Activated naive CD4-positive, alpha-beta T cell treated with Interleukin-2 at 50 U/mL for 16 hours (primary cell): ENCODE measurements at places on chromosomes 12 and 14.
A peak's percentile ranks its signal among the peaks of the same experiment; 100 is the strongest.

DNA sequence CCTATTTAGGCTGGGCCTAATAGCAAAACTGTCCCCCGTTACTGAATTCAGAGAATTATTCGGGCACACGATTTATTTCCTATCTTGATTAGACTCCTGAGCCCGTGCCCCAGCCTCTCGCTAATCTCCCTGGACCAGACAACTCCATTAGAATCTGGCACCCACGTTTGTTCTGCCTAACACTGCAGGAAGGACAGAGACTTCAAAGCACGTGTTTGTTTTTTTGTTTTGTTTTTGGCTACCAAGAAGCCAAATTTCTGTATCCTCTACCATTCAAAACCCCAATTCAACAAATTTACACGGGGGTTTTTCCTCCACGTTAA lies 4.8 kb downstream of the USP44 start:
- DNase-seq: no peak

DNA sequence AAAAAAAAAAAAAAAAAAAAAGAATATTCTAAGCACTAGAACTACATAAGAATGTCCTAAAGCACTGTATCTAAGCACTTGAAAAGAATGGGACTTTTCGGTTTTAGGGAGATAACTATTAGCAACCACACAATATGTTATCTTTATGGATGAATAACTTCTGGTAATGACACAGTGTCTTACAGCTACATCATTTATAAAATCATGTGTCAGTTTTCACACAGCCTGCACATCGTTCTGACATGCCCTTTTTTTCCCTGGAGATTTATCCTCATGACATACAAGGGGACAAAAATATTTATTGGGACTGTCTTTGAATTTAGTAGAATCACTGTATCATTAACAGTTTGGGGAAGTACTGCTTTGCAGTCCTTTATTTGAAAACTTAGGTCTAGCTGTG lies 17.3 kb downstream of the TMEM19 start:
- DNase-seq: no peak

GRCh38 chr12:131132118-131132892 lies 178.6 kb downstream of the ADGRD1 start:
- DNase-seq: peak; percentile 77

DNA sequence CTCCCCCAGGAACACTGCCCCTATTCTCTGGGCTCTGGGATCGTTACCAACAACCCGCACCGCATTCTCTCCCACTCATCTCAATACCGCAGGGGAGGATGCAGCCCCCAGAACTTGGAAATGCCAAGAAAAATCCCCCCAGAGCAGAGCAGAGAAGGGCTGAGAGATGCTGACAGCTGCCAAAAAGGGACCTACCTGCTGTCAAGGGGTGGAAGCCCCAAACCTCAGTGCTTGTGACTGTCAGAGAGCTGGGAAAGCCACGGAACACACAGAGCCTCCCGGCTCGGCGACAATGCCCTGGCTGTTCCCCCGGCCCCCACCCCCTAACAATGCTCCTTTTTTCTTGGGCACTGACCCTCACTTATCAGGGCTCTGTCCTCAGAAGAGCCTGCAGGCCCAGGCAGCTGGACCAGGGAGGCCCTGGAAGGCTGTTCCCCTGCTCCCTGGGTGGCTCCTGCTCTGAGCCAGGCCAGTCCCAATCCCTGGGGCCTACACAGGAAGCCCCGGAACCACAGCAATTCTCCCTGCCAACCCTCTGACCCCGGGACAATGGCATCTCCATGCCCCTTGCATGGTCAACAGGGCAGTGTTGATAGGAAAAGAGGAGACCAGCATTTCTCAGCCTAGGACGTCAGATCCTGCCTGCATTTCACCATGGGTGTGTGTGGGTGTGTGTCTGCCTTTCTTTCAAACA lies 78.9 kb downstream of the ITPK1 start:
- no peak for DNase-seq

DNA sequence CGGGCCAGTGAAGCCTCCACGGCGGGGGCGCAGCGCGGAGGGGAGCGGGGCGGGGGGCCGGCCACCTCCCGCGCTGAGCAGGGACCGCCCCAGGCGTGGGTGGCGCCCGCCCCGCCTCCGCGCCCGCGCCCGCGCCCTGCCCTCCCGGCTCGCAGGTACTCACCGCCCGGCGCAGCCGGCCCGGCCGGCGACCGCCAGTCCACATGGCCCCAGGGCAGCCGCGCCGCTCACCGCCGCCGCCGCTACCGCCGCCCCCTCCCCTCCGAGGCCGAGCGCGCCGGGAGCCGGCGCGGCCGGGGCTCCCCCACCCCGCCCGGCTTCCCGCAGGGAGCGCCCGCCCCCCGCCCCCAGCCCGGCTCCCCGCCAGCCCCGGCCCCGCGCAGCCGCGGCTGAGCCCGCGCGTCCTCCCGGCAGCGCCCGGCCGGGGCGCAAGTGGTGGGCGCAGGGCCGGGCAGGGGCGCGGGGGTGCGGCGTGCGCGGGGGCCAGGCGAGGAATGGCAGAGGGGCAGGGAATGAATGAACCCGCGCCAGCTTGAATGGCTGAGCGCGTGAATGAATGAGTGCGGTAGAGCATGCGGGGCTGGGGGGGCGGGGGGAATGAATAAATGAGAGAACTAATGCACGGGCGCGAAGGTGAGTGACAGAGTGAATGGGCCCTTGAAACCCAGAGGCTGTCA lies at the start of gene BEGAIN:
TSS of gene BEGAIN (minus strand) at position 332 of the 677 bp plus-strand sequence. CDS start at position 205, 127 bp downstream.
- DNase-seq: peak; percentile 40

DNA sequence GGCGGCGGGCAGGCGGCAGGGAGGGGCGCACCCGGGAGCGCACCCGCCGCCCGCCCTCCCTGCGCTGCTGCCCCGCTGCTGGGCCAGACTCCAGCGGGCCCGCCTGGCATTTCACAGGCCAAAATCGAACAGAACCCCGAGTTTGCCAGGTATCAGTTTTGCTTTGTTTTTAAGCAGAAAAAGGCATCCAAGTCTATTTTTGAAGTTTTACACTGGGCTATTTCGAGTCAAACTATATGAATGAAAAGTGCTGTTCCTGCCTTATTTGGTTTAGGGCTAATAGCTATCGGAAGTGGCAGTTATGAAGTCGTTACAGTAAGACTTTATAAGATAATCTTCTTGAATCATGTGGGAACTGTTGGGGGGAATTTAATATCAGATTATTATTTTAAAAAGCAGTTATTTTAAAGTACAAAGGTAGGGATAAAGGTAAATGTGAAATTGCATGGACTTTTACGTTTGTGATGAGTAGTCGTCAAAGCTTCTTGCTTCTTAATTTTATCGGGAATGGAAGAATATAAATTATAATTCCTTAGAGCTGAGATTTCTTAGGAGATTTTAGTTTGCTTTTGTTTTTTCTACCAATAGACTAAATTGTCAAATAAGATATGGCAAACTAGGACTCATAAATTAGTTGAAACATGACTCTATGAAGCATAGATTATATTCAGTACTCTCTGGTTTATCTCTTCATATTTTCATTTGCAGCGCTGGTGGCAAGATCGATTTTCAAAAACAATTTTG lies 1.1 kb downstream of the MSRB3 start:
- DNase-seq: no peak

DNA sequence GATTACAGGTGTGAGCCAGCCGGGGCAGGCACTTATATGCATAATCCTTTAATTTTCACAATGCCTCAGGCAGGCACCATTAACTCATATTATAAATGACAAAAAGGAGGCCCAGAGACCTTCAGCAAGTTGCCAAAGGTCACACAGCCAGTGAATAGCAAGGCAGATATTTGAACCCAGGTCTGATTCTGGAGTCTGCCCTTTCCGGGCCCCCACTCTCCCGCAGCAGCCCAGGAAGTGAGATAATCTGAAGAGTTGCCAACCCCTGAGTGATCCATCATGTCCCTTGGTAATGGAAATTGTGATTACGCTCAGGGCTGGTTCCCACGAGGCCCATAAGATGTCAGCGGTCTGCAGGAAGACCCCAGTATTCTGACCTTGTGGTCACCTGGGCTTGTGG lies 95.3 kb upstream of the MED13L start:
- no peak for DNase-seq

DNA sequence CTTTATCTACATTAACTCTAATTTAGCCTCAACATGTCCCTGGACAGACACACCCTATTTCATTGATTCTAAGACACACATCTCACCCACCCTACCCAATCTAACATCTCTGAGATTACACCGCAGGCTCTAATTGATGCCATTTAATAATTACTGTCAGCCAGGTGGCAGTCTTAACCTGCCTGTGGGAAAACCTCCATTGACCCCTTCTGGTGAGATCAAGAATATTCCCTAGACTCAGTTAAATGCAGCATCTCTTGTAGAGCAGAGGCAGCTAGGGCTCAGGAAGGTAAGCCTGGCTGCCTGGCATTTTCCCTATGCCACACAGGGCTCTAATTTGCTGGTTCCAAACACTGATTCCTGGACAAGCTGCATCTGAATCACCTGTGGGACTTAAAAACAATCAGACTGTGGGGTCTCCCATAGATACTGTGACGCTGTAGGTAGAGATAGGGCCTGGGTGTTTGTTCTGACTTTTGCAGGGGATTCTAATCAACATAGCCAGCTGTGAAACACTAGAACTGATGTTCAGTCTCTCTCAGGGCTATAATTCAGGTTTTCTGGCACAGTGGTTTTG lies 14.3 kb downstream of the MCRS1 start:
- no peak for DNase-seq

DNA sequence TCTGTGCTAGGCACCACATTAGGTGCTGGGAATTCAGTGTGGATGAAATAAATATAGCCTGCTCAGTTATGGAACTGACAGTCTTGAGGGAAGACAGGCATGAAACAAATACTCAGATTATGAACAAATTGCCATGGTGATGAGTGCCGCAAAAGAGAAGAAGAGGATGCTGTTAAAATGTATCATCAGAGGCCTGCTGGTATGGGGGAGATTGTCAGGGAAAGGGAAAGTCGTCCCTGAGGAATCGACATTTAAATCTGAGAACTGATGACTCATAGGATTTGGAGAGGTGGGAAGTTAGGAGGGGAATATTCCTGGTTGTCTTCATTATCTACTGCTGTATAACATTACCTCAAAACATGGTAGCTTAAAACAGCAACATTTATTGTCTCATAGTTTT lies 42.0 kb downstream of the PPP1R36 start:
- DNase-seq: no peak

DNA sequence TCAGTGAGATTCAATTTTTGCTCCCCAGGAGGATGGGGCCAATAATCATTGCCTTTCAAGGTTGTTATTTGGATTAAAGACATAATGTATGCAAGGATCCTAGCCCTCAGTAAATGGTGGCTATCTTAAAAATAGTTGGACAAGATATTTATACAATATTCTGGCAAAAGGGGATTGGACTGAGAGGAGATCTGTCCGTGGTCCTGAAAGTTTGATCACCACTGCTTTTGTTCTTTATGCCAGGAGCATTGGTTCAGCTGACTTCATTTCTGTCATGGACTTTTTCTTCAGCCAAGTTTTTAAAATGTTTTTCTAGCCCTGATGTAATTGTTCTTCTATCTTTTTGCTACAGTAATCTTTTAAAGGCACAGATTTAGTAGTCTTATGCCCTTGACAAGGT lies 70.2 kb upstream of the TCL1A start:
- no peak for DNase-seq

DNA sequence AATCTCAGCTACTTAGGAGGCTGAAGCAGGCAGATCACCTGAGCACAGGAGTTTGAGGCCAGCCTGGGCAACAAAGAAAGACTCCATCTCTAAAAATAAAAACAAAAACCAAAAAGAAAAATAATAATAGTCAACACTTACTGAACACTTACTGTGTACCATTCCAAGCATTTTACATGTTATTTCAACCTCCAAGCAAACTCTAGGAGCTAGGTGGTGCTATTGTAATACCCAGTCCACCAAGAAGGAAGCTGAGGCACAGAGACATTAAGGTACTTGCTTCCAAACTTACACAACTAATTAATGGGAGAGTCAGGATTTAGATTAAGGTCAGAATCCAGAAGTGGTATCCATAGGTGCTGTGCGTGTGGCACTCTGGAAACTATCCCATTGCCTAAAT lies 13.7 kb upstream of the OR6J1 start:
- DNase-seq: no peak

DNA sequence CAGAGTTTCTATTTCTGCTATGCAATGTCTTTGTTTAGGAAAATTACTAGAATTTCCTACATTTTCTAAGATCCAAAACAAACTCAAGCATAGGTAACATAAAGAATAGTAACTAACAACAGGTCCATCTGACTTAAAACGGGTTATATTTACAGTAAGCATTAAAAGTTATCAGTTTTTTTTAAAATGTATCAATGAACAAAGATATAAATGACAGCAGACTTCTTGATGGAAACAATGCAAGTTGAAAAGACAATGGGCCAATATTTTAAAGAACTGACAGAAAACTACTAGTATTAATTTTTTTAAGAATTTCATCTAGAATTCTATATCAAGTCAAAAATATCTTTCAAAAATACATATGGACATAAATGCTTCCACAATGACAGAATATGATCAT lies 367.1 kb upstream of the MGAT4C start:
- no peak for DNase-seq

DNA sequence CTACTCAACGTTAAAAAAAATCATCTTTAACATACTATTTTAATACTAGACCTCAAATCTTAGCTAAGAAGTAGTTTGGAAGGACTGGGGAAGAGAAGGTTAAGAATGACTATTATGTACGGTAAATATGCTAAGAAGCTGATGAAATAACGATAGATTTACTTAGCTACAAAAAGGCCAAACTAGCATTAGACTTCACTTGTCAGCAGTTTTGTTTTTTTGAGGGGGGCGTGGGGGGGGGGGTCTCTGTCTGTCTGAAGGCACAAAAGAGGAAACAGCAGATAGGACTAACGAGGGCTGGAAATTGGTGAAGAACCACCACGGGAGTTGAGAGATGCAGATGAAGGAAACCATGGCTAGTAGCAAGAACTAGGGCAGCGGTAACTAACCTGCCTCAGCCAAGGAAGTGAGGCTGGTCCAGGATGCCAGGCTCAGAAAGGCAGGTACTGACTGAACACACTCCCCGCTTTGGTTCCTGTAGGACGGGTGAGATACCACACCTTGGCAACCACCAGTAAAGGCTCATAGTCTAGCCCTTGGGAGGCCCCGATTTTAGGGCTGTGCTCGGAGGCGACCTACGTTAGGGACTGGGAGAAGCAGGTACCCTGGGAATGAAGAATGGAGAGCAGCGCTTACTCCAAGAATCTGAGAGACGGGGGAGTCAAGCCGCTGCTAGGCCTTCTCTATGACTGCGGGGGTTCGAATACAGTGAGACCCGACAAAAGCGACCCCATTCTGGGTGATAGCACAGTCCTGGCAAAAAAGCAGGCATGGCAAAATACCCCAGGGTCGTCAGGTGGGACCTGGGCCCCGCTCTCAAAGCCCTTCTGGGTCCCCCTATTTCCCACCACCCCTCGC lies 675 bp downstream of the NEDD8 start:
- DNase-seq: peak; percentile 24

DNA sequence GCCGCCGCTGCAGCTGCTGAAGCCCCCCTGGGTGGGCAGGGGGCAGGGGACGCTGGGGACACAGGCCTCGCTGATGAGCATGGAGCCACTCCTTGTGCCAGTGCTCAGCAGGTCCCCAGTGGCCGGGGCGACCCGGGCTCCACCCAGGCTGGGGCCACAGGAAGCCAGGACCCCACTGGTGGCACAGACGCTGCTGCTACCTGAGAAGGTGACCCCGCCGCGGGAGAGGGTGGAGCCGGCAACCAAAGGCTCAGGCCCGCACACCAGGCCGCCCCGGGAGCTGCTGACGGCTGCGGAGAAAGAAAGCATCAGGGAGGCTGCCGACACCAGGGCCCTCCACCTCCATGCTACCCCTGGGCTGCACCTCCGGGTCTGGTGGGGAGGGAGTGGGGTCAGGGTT lies 7.4 kb downstream of the KRT84 start:
- no peak for DNase-seq
